ENCODE measurements at places on chromosomes 11 and 22.

DNA sequence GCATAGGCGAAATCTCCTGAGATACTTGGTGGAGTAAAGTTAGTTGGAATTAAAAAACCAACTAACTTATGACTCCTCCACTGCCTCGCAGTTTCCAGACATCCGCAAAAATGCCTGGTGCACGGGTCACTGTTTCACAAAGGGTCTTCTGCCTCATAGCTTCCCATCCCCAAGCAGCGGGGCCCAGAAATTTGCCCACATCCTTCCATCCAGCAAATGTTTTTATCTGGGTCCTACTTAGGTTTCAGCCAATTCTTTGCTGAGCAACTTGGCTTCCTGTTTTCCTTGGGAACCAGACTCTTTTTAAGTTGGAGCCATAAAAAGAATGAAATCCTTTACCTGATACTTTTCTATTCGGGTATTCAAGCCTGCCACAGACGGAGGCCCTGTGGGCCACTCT, 36.2 kb downstream of the FZD4 start:
- no peak for DNase-seq

DNA sequence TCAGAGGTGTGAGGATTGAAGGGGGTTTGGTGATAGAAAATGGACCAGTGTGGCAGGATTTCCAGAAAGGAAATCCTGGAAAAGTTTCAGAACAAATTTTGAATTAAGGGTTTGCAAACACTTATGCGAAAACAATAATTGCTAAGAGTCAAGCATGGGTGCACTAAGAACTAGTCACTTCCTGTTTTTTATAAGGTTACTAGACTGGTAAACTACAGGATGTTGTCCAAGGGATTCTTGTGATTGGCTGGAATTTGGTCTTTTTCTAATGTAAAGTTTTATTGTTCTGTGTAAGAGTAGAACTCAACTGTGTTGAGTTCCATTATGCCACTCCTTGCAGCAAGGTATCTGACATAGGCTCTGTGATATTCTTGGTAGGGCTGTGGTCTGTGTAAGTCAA, 54.1 kb downstream of the LIF start:
- DNase-seq: no peak

DNA sequence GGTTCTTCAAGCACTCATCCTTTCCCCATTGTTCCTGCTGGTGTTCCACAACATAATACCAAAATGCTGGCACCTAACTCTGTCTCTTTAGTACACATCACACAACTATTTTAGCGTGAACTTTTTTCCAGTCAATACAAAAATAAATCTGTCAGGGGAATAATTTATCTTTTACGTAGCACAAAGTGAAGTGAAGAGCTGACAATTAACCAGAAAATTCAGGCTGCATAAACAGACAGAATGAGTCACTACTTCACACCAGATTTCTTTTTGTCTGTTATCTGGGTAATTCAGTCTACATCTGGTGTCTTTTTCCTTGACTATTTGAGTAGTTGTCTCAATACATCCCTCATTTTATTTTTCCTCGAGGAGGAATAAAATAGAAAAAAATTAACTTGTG, 7.9 kb upstream of the ETS1 start:
- no peak for DNase-seq

DNA sequence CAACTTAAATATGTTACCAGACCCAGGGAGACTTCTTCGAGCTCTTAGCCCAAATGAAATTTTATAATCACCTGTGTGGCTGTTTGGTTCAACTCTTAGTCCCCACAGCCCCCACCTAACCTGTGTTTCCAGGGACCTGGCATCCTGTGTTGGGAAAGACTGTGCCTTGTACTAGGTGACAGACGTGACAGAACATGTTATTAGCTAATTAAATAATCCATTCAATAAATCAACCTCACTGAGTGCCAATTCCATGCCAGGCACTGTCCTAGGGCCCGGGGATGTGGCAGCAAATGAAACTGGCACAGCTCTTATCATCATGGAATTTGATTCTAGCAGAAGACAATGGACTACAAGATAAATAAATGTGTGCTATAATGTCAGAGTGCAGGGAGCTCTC, 431.9 kb downstream of the MIAT start:
- DNase-seq: no peak

DNA sequence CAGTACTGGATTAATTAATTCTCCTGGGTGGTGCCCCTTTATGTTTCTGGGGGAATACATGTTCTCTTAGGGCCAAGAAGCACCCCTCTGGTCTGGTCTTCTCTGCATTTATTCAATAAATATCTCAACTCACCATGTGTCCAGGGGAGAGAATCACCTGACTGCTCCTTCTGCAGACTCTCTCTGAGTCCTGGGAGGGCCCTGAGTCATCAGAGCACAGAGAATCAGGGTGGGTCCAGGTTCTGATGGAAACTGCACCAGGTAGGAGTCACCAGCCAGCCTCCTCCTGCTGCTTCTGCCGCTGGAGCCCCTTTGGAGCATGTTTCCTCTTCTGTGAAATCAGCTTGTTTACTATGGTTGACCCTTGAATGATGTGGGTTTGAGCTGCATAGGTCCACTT, 107.7 kb upstream of the PLET1 start:
- DNase-seq: no peak
